Caudate nucleus (tissue), 63 donors: ENCODE measurements at places on chromosomes 13 and 19.

GRCh38 chr19:17052439-17052838 lies 22.8 kb downstream of the HAUS8 start:
- DNase-seq: no peak

DNA sequence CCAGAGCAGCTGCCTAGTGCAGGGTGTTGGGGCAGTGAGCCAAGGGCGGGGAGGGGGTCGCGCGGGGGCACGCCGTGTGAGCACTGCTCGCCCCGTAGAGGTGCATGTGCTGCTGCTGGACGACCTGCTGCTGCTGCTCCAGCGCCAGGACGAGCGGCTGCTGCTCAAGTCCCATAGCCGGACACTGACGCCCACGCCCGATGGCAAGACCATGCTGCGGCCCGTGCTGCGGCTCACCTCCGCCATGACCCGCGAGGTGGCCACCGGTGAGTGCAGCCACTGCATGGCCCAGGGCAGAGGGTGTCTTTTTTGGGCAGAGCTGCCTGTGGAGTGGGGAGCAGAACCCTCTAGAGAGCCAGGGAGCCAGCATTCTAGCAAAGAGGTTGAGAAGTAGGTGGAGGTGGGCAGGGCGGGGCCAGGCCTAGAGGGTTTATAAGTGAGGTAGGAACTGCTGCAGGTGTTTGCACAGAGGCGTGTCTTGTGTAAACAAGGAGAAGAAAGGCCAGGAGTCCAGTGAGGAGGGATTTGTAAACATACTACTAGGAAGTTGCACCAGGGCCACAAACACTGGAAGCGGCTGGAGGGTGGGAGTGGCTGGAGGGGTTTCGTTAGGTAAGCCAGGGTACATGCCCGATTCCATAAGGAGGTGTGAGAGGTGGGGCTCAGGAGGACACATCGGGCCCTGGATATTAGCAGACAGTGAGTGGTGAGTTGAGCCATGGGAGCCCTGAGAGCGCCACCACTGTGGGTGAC lies 21.3 kb downstream of the ARHGEF1 start:
- DNase-seq: no peak

DNA sequence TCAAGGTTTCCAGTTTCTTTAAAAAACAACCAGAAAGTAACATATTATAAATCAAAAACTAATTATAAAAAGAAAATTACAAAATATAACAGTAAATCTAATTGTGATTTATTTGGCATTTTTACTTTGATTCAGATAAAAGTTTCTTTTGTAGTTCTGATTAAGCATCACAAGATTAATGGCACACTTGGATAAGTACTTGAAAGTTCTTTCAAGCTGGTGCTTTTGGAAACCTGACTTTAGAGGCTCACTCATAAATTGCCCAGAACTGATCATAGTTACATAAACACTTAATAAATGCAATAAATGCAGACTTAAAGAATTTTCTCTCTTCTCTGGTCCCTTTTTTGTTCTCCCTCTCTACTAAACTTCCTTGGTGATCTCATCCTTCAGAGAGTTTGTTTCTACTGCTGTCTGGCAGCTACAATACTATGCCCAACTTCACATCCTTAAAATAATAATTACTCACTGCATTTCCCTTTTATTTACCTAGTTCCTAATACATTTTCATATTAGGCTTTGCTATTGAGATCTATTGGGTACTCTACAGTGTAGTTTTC lies 1417.0 kb downstream of the EFNB2 start:
- no peak for DNase-seq

- DNase-seq: peak; percentile 59
Measured at GRCh38 chr19:43526884-43527859, at the start of gene ETHE1. ETHE1 (minus strand) TSS chr19:43527201; CDS start chr19:43527177, 24 bp downstream.

GRCh38 chr19:43784241-43784980 lies 3.6 kb upstream of the KCNN4 start:
- no peak for DNase-seq
